ENCODE measurements at places on chromosomes 13 and 19. TPM values are rescaled to one million over a fixed set of nuclear protein-coding genes. Genes with fewer than 3 reads are reported as not detected.

- H3K27ac ChIP-seq, result no peak overlapping the region
- H3K27me3 ChIP-seq, result no peaks in the 10 kb centered on the region
- DNase-seq, result no peak
- no peaks in the 10 kb centered on the region for H3K4me1 ChIP-seq
- peaks cover 91% of the 10 kb centered on the region for H3K36me3 ChIP-seq
These were observed 41.9 kb downstream of the CARS2 start for GRCh38 chr13:110664041-110664440.

DNA sequence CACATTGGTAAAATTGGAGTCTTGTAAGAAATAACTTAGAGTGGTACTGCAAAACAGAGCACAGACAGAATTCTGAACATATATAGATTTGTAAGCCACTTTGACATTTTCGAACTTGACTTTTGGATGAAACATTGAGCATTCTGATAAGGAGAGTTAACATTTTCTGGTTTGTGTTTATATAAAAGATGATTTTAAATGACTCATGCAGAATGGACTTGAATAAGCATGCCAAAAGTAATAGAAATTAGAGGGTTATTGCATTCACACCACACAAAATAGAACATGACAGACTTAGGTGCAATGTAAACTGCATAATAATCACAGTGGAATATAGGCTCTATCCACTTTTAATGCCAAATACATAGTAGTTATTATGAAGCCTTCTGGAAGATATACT, 507.0 kb downstream of the DACH1 start:
- no peak for DNase-seq
- no peaks in the 10 kb centered on the region for H3K27me3 ChIP-seq
- H3K4me1 ChIP-seq, result no peaks in the 10 kb centered on the region
- no peak overlapping the region for H3K4me3 ChIP-seq

- no peak overlapping the region for H3K27ac ChIP-seq
- H3K4me3 ChIP-seq, result no peak overlapping the region
These were observed 14.3 kb upstream of the ZNF541 start for GRCh38 chr19:47587295-47587694.

- H3K4me1 ChIP-seq, result peaks cover 4% of the 10 kb centered on the region
- DNase-seq, result no peak
- H3K27me3 ChIP-seq, result peaks cover 7% of the 10 kb centered on the region
- H3K27ac ChIP-seq, result no peak overlapping the region
- peaks cover 43% of the 10 kb centered on the region for H3K36me3 ChIP-seq
These were observed 749 bp downstream of the ZNF264 start for GRCh38 chr19:57192077-57192420.

DNA sequence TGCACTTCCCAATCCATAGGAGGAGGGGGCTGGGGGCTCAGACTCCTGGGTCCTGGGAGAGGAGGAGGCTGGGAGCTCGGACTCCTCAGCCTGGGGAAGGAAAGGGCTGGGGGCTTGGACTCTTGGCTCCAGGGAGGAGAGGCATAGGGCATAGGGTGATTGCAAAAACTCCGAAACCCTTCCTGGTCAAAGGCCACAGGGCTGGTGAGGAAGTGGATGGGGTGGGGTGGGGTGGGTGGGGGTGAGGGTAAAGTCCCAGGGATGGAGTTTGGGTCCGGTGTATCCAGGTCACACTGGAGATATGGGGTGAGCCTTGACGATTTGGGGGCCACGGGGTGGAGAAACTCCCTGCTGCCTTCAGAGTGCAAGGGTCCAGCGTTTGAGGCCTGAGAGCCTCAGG, 2.8 kb downstream of the MYH14 start:
- no peak for DNase-seq
- H3K27ac ChIP-seq, result no peak overlapping the region
- no peaks in the 10 kb centered on the region for H3K4me1 ChIP-seq
- H3K27me3 ChIP-seq, result peaks cover 21% of the 10 kb centered on the region

- H3K27ac ChIP-seq, result no peak overlapping the region
- no peak overlapping the region for H3K4me3 ChIP-seq
- no peaks in the 10 kb centered on the region for H3K36me3 ChIP-seq
- no peaks in the 10 kb centered on the region for H3K4me1 ChIP-seq
These were observed 38.6 kb upstream of the TSHZ3 start for GRCh38 chr19:31387717-31388301.

DNA sequence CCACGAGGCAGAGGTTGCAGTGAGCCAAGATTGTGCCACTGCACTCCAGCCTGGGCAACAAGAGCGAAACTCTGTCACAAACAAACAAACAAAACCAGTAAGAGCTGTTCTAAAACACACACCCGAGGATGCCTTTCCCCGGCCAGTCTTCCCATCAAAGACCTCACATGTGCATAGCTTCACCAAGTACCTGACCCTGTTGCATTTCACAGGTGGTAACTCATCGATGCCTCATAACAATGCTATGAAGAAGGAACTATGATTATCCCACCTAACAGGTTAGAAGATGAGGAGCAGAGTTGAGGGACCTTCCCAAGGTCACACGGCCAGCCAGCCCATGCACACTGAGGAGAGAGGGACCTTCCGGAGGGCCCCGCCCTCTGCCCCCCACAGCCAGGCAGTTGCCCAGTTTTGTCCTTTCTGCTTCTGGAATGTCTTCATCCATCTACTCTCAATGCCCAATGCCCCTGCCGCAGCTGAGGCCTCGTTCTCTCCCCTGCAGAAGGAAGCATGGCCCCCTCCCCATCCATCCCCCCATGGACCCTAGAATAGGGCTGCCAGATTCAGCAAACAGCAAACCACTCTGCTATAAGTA, 16.8 kb upstream of the LENG8 start:
- peaks cover 4% of the 10 kb centered on the region for H3K4me1 ChIP-seq
- peaks cover 3% of the 10 kb centered on the region for H3K27me3 ChIP-seq
- no peak overlapping the region for H3K27ac ChIP-seq

DNA sequence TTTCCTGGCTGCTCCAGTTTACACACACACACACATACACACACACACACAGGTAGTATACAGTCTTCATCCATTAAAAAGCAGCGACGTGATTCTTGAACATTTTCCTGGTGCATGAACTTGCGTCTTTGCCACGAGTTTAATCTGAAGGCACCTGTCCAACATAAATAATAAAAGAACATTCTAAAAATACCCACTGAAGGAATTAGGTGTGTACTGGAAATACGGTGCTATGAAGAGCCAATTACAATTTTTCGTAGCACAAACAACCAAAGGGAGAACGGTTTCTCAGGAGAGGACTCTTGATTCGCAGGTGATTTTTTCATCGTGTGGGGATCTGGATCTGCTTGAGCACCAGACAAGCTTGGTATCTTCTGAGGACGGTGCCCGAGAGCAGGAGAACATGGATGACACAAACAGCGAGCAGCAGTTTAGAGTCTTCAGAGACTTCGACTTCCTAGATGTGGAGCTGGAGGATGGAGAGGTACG, 61.2 kb downstream of the ZAR1L start:
- no peaks in the 10 kb centered on the region for H3K4me1 ChIP-seq
- no peak overlapping the region for H3K4me3 ChIP-seq
- DNase-seq, result no peak

- H3K4me1 ChIP-seq, result no peaks in the 10 kb centered on the region
- DNase-seq, result no peak
- H3K27me3 ChIP-seq, result no peaks in the 10 kb centered on the region
- H3K4me3 ChIP-seq, result no peak overlapping the region
These were observed 95.1 kb downstream of the RAB20 start for GRCh38 chr13:110466266-110466915.

GRCh38 chr13:23513455-23513854, 56.8 kb upstream of the TNFRSF19 start:
- no peaks in the 10 kb centered on the region for H3K27me3 ChIP-seq
- no peak for DNase-seq
- H3K36me3 ChIP-seq, result no peaks in the 10 kb centered on the region
- no peak overlapping the region for H3K4me3 ChIP-seq

- no peak overlapping the region for H3K4me3 ChIP-seq
- H3K27ac ChIP-seq, result no peak overlapping the region
- peaks cover 11% of the 10 kb centered on the region for H3K36me3 ChIP-seq
- peaks cover 31% of the 10 kb centered on the region for H3K4me1 ChIP-seq
These were observed 8.1 kb downstream of the RAB20 start for GRCh38 chr13:110553417-110553816.

GRCh38 chr19:14004619-14005348, 1.3 kb downstream of the RFX1 start:
- no peak for DNase-seq
- H3K36me3 ChIP-seq, result peaks cover 6% of the 10 kb centered on the region
- H3K4me3 ChIP-seq, result peak overlapping the region; percentile 55

CGB5 gene
- 0.44 TPM for total RNA-seq

KLK5 gene
- total RNA-seq, result not detected

PSG2 gene
- total RNA-seq, result not detected

DCLK1 gene
- total RNA-seq, result 34.8 TPM
